ENCODE measurements at places on chromosomes 5 and 9.

GRCh38 chr9:87160148-87161102 lies 213.1 kb upstream of the GAS1 start:
- DNase-seq, result no peak

GRCh38 chr9:130236436-130236985 lies 29.0 kb upstream of the HMCN2 start:
- no peak for DNase-seq

- DNase-seq, result no peak
These were observed 53.3 kb downstream of the PDE4D start for GRCh38 chr5:59840200-59840601.

- DNase-seq, result no peak
These were observed 47.4 kb downstream of the SLC28A3 start for GRCh38 chr9:84293001-84293798.

- DNase-seq, result no peak
These were observed 126.6 kb upstream of the DHFR start for GRCh38 chr5:80781356-80781755.

GRCh38 chr9:128211186-128211980 lies 8.2 kb downstream of the DNM1 start:
- no peak for DNase-seq

- no peak for DNase-seq
These were observed 2.1 kb upstream of the PRDM12 start for GRCh38 chr9:130662099-130662969.

- DNase-seq, result peak; percentile 2
These were observed 73.4 kb downstream of the ANGPTL2 start for GRCh38 chr9:127049044-127049443.

- no peak for DNase-seq
These were observed 29.7 kb downstream of the SHB start for GRCh38 chr9:38039090-38039906.

DNA sequence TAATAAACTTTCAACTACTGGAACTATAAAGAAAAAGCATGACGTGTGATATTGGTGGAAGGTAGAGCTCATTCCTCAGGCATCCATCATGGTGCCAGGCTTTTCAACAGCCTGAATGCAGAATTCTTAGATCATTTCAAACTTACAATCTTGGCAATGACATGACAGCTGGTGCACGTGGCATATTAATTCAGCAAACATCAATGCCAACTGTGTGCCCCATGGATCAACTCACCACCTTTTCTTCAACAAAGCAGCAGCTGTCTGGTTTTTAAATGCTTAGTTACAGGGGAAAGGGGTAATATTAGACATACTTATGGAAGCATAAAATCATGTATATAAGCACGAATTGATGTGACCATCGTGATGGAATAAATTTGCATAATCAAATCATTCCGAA lies 56.0 kb upstream of the OR13F1 start:
- DNase-seq, result no peak

- no peak for DNase-seq
These were observed 29.8 kb downstream of the MED27 start for GRCh38 chr9:132049900-132050299.

DNA sequence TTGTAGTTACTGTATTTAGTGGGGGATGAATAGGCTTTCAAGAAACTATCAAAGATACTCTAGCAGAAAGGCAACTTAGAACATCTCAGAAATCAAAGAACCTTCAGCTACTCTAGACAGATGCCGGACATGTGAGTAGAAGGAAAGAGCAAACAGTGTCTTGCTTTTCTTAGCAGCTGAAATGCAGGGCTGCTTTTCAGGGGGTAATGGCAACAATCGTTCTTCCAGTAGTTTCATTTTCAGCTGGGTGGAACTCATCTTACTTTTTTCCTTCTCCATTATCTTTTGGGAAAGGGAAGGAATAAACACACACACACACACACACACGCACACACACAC lies 281.6 kb downstream of the CRB2 start:
- no peak for DNase-seq

GRCh38 chr5:1782385-1783215 lies 17.0 kb downstream of the MRPL36 start:
- DNase-seq, result no peak

GRCh38 chr5:74542482-74542881 lies 98.0 kb downstream of the ENC1 start:
- no peak for DNase-seq

Measured in stimulated activated CD4-positive, alpha-beta T cell treated with anti-CD3 and anti-CD28 coated beads, Interleukin-15, amount 100 ng/mL, for 48 hours (primary cell).